Urinary bladder (tissue), 4 donors: ENCODE measurements at places on chromosomes 1 and 21. TPM values are rescaled to one million over a fixed set of nuclear protein-coding genes. Genes with fewer than 3 reads are reported as not detected.

DNA sequence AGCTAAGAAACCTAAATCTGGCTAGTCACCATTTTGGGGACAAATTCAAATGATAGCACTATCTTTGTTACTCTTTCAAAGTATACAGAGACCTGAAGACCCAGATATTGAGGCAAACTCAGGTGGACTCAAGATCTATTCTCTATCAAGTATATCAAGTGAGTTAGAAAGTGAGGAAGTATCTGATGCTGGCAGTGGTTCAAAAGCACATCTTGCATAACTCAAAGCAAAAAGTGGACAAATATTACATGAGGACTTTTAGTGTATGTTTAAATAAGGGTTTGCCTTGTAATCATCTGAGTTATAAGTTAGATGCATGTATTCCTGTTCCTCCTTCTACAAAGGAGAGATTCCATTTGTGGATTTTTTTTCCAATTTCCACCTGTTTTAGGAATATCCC, 338.4 kb downstream of the DISC1 start:
- no peak for DNase-seq

Gene TRIM45
- 5.7 TPM for polyA plus RNA-seq

- DNase-seq = no peak
Measured at GRCh38 chr21:33229099-33229783, 497 bp upstream of the IFNAR2 start.

GRCh38 chr1:205760606-205761005, 10.6 kb upstream of the NUCKS1 start:
- DNase-seq = no peak

GRCh38 chr21:30478004-30478403, 2.2 kb downstream of the KRTAP19-1 start:
- peak; percentile 41 for DNase-seq

- no peak for DNase-seq
Measured at GRCh38 chr1:12620488-12620865, 2.5 kb upstream of the DHRS3 start.

GRCh38 chr1:85297855-85298629, 21.6 kb upstream of the BCL10 start:
- peak; percentile 81 for DNase-seq

DNA sequence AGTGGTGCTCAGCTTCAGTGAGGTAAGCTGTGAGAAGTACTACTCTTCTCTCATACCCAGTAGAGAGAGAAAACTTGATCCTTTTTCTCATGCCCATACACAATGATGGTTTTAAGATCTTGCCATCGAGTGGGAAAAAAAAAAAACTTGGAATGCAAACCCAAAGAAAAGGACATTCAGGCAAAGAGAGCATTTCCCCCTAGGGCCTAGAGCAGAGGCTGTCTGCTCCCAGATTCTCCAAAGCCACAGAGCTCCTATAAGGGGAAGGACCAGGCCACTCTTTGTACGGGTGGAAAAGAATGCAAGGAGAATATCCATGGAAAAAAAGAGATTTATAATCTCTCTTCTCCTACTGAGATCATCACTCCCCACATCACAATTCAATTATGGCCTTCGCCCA, 34.9 kb downstream of the MROH9 start:
- no peak for DNase-seq

Gene HES4
- polyA plus RNA-seq = 38.5 TPM

Gene TCEA3
- 28.5 TPM for polyA plus RNA-seq

GRCh38 chr1:203871114-203871880, 9.9 kb downstream of the SNRPE start:
- DNase-seq = peak; percentile 57

DNA sequence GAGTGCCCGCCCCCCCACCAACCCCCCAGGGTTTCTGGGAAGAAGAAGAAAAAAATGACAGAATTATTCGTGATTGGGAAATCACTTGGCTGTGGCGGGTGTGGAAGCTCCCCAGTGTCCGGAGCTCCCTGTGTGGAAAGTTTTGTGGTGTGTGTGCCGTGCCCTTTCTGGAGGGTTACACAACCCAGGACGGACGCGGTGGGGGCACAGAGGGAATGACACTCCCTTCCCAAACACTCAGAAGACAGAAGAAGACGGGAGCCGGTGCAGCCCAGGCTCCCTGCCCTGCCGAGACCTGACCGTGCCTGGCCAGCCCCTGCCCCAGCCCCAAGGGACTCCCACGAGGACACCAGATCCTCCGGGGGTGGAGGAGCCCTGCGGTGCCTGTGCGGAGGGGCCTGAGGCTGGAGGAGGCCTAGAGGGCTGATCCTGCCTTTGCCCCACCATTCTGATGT, 33.0 kb upstream of the ADARB1 start:
- DNase-seq = no peak

Gene STMN1
- polyA plus RNA-seq = 49.4 TPM
